ENCODE measurements at places on chromosomes 4 and X.

DNA sequence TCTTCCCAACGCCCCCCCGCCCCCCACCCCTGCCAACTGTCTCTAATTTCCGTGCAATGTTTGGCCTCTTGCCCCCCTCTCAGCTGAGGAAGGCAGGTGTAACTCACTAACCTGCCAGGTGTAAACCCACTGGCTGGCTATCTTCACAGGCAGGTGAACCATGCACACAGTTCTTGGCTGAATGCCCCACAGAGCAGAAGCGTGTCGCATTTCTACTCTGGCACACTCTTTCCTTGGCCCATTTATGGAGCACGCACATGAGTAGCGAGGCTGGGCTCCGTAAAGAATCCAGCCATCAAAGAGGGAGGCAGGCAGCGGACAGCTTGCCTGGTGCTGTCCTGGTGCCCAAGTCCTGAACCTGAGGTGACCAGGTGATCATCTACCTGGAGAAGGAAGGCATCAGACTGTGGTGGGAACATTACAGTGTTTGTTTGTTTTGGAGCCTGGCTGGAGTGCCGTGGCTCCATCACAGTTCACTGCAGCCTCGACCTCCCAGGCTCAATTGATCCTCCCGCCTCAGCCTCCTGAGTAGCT lies 39.2 kb upstream of the CRMP1 start:
- no peak for DNase-seq

- no peak for DNase-seq
These were observed 3.8 kb upstream of the HSD17B13 start for GRCh38 chr4:87326460-87326859.

GRCh38 chr4:41359836-41360213 lies 103.1 kb downstream of the UCHL1 start:
- no peak for DNase-seq

DNA sequence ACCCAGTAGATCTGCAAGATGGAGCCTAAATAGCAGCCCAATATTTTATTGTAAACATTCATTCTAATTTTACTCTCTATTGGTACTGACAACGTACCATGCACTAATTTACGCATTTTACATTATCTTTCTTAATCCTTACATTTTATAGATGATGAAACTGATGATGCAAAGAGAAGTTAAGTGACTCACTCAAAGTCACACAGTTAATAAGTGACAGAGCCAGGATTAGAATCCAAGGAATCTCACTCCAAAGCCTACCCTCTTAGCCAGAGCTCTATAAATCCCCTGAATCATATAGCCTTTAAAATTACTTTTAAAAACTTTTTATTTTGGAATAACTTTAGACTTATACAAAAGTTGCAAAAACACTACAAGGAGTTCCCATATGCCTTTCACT lies 37.6 kb downstream of the PHKA1 start:
- no peak for DNase-seq

GRCh38 chr4:1830642-1831228 lies 25.2 kb downstream of the LETM1 start:
- no peak for DNase-seq

GRCh38 chr4:152064282-152064681 lies 303.5 kb upstream of the GATB start:
- DNase-seq = no peak

GRCh38 chr4:82900066-82900410 lies 497 bp upstream of the THAP9 start:
- peak; percentile 65 for DNase-seq

- no peak for DNase-seq
These were observed 240.0 kb upstream of the PSAPL1 start for GRCh38 chr4:7674706-7675105.

- DNase-seq = peak; percentile 77
These were observed 516.8 kb upstream of the SPANXN1 start for GRCh38 chrX:144730471-144730870.

DNA sequence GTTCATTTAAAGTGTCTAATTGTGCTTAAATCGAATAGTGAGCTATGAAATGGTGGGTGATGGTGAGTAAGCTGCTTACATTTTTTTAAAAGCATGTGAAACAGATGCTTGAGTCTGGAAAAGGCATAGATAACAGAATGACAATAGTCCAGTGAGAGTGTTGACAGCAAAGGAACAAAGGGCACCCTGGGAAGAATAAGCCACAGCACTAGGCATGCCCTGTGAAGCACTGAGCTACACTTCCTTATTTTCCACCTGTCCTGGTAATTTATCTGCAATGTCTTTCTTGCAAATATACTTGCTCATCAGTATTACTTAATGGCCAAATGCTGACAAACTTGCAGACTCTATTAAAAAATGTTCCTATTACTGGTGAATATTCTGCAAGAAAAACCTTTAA lies 168.7 kb downstream of the PRDM5 start:
- no peak for DNase-seq

DNA sequence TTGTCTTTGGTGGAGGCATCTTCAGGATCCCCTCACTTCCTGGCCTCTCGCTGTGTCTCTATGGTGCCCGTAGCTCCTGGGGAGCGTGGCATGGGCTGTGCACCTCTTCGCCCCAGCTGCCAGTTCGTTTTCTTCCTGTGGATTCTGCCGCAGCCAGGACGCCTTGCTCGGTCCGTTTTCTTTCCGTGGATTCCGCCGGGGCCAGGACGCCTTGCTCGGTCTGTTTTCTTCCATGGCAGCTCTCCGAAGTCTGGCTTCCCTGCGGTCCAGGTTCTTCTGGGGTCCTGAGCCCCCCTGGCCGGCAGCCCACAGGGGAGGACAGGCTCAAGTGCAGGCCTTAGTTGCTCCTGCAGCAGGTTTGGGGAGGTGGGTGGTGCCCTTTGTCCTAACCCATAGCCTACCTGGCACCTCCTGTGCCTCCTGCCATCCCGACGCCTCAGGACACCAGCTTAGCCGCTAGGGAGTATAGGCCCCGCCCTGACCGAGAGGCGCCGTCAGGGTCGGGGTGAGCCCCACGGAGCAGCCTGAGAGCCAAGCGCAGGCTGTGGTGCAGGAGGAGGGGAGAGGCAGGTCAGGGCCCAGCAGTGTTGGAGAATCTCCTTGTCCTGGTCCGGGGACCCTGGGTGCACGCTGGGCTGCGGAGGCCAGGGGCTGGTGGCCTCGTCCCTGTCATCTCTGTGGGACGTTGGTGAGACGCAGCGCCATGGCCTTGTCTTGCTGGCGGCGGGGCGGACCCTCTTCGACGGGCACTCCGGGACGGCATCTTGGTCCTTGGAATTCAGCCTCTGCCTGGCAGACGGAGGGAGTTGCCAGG lies 27.1 kb downstream of the UVSSA start:
- no peak for DNase-seq

DNA sequence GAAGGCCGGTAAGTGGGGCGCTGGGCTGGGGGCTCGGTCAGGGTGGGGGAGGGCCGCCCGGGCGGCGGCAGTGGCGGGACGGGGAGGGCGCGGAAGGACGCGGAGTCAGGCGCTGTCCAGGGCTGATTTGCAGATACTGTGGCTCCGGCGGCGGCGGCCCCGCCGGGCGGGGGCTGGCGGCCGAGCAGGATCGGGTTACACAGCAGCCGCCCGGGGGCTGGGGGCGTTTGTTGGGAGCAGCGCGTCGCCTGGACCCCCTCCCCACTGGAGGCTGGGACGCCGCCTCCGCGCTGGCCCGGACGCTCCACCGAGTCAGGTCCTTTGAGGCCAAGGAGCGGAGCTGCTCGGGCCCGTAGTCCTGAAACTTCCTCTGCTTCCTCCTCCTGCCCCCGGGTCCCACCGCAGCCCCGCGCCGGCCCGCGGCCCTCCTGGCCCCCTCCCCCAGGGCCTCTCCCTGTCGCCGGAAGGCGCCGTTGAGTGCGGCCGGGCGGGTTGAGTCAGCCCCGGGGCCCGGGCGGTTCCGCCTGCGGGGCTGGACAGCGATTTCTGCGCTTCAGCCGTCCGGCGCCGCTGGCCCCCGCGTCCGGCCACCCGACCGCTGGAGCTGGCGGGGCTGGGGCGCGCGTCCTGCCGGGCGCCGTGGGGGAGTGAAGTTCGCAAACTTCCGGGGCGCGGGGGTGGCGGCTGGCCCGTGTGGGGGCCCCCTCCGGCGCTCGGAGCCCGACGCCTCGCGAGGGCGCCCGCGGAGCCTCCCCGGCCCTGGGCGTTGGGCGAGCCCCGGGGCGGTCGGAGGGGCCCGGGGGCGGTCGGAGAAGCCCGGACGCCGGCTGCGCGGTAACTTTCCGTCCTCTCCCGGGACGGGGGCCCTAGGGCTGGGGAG lies 746 bp downstream of the REST start:
- DNase-seq = peak; percentile 75

DNA sequence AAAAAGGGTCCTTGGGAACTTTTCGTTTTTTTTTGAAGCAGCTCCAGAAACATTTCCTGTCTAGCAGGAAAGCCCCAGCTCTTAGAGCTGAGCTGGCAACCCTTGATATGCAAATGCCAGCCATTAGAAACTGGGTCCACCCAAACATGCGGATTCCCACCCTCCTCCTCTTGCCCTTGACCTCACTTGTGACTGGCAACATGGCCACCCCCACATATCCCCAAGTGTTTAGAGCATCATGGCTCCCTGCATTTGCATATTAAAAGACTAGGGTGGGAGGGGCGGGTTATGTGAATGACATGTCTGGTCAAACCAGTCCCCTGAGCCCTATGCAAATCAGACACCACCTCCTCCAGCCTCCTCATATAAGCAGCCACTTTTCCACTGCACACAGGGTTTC lies 671.1 kb downstream of the FAT4 start:
- DNase-seq = no peak

DNA sequence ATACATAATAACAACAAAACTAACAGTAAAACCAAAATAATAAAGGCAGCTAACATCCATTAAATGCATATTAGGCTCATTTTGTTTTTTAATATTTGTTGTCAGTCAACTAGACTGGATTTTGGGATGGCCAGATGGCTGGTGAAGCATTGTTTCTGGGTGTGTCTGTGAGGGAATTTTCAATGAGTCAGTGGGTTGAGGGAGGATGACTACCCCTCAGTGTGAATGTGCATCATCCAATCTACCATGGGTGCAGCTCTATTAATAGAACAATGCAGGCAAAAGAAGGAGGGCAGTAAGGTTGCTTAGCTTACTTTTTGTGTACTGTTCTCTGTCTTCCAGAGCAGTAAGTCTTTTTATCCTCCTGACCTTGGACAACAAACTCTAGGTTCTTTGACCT lies 484.2 kb upstream of the HS3ST1 start:
- no peak for DNase-seq

GRCh38 chr4:181108237-181108636 lies 1135.0 kb upstream of the TENM3 start:
- DNase-seq = no peak

DNA sequence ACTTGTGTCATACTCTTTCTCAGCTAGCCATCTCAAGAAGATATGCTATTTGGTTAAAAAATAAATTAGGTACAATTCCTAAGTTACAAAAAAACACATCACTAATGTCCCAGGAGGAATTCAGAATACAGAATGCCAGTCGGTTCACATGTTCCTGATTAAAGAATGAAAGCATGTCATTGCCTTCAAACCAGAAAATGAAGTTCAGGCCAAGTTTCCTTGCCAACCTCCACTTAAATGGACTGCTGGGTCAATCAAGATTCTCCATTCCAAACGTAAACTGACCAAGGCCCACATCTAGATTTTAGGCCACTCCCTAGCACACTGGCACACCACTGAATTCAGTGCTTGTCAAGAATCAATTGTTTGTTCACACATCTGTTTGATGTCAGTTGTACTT lies 6.5 kb downstream of the PIGA start:
- no peak for DNase-seq

- peak; percentile 63 for DNase-seq
These were observed 9.9 kb downstream of the NSG1 start for GRCh38 chr4:4396628-4397440.

DNA sequence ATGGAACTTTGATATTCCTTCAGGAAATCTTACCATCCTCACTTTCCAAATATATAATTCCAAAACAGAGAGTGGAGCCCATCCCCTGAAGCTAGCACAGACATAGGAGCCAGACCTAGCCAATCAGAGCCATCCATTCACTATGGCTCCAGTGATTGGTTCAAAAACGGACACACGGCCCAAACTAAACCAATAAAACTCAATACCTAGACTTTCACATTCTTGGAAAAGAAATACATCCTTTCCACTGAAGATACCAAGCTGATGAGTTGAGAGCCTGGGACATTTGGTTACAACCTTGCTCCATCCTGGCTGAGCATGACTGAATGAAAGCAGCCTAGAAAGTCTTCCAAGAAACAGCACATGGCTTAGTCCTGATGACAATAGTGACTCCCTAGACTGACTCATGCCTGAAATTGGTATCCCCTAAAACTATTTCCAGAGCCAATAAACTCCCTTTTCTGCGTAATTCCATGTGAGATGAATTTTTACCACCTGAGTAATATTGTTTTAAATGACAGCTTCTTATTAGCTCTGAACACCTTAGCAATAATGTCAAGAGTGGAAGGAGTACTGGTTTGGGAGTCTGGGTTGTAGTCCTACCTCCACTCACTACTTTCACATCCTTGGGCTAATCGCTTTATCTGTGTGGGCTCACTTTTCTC lies 189.6 kb upstream of the LNX1 start:
- peak; percentile 21 for DNase-seq

- DNase-seq = no peak
These were observed 48.8 kb downstream of the FAM13A start for GRCh38 chr4:89008166-89008565.

DNA sequence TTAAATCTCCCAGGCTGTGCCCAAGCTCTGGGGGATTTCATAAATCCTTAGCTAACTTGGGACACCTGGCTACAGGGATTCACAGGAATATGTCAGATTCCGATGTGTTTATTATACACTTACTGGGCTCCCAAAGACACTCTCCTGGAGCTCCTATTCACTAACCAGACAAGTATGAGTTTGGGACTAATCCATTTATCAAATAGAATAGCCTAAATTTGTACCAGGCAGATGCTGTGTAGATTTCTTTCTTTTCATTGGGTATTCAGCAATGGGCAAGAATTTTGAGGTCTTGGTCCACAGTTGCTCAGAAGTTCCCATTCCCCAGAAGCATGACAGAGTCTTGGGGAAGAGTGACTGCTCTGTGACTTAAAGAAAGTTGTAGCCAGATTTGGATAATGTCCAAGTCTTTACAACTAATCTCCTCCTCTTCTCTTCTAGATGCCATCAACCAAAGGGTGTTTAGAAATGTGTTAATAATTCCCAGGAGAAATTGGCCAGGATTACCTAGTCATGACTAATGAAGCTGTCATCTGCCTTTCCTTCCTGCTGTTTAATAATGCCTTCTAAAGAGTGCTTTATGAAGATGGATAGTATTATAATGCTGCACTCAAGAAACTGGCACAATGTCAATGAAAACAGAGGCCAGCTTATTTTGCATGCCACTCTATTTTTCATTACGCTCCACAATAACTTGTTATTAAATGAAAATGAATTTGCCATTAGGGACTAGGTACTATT lies 120.9 kb downstream of the CHIC2 start:
- peak; percentile 43 for DNase-seq

- no peak for DNase-seq
These were observed 108.9 kb upstream of the TEX13D start for GRCh38 chrX:124223524-124223923.
